ENCODE measurements at places on chromosomes 6 and 20.

DNA sequence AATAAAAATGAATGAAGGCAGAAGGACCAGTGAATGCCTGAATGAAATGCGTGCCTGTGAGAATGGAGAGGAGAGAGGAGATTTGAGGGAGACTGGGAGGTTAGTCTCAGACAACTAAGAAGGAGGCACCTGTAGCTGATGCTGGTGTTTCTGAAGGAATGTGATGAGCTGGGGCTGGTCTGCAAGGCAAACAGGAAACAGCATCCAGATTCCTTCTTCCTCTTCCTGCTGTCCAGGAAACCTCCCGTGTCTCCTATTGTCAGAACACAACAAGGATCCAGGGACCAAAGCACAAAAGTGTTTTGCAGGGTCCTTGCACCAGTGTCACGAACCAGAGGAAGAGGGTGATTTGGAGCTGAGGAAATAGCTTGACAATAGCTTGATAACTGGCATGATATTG is 50.4 kb upstream of the TAB2 start:
- DNase-seq = no peak

GRCh38 chr6:134358320-134358719 is 40.4 kb upstream of the SGK1 start:
- no peak for DNase-seq

DNA sequence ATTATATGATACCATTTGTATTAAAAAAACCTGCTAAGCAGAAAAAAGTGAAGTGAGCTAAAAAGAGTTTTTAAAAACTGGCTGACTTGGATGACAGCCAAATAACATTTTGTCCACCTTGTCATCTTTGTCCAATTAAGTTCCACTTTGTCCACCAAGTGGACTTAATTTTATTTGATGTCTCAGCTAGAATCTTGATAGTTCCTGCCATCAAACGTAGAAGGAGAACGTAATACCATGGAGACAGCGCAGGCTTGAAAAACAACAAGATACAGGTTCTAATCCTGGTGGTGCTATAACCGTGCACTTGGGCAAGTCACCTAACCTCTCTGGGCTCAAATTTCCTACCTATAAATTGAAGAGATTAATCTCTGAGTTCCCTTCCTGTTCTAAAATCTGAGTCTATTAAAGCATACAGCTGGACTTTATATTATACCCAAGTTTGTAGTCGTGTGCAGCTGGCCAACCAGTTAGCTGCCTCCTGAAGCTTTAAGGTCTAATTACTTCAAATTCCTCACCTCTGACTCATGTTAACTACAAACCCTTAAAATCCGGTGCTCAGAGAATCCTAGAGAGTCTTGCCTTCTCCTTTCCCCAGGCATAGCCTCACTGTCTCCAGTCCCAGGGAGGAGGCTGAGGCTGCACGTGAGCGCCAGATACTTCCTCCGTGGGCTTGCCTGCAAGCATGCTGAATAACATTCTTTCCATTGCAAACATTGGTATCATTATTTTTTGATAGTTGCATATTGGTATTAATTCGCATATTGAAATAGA is 16.8 kb downstream of the TMEM244 start:
- DNase-seq = no peak

- no peak for DNase-seq
Measured at GRCh38 chr20:39089029-39089428, 126.9 kb downstream of the DHX35 start.

- DNase-seq = peak; percentile 40
Measured at GRCh38 chr6:135145063-135145800, 35.9 kb upstream of the MYB start.

GRCh38 chr6:20808924-20809323 is 274.7 kb downstream of the CDKAL1 start:
- no peak for DNase-seq

DNA sequence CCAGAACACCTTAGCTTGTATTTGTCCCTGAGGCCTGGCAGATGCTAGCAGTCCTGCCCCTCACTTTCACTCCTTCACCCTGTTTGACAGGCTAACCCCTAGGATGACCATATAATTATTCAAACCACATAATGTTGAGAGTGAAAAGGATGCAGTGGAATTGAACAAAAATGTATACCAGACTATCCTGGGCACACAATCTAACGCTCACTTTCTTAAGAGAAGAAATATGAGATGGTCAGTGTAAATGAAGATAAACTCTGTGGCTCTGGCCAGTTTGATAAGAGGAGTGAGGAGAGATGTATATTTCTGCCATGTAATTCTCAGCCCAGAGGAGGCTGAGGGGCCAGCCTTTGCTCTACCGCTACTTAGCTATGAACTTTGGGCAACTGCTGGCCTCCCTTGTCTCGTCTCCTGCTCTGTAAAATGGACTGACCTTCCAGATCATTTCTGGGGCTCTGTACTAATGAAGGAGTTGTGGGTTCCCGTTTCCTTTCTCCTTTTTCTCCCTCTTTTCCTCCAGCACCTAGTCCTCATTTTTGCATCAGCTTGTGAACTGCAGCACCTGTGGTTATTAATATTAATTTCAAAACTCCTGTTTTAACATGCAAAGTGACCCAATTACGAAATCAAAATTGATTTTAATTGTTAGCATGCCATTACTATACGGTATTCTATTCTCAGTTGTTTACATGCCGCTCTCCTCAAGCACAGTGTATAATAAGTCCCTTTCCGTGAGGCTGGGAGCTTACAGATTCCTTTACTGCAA is 92.5 kb upstream of the IYD start:
- DNase-seq = no peak

DNA sequence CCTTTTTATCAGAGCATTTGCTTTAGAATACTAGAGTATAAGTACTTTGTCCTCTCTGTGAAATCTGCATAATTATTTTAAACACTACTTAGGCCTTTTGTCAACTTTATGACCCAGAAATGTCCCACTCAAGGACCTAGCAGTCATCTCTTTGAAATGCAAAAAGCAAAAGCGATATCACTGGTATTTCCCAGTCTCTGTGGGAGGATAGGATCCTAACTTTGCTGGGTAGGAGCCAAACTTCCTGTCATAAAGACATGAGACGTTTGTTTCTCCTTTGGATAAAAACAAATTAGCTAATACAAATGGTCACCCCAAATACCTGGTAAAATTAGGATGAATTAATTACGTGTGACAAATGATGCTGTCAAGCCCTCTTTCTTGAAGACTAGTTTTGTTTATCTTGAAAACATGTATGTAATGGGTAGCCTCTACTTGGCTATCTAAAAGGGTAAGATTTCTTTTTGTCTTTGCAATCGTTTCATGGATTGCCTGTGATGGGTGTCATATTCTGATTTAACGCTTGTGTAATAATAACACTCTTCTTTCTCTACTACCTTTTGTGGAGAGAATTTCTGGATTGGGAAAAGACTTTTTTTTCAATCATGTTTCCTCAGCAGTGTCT is 36.2 kb downstream of the DCDC2 start:
- DNase-seq = no peak

- DNase-seq = no peak
Measured at GRCh38 chr6:161462148-161462547, 188.3 kb upstream of the AGPAT4 start.

- DNase-seq = no peak
Measured at GRCh38 chr6:7170117-7170732, 62.5 kb downstream of the RREB1 start.

DNA sequence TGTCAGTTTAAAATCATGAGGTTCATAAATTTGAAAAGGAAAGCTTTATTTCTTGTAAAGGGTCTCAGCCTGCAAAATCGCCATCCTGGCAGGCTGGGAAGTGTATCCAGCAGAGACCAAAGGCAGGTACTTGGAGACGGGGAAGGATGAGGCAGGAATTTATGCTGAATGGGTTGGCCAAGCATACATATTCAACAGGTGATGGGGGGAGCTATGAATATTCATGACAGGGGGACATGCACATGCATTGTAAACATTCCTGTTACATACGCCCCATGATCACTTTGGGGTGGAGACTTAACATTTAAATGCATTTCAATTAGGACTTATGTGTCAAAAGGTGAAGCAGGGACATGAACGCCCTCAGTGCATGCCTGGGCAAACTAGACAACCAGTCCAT is 9.8 kb upstream of the SLC22A1 start:
- DNase-seq = no peak

DNA sequence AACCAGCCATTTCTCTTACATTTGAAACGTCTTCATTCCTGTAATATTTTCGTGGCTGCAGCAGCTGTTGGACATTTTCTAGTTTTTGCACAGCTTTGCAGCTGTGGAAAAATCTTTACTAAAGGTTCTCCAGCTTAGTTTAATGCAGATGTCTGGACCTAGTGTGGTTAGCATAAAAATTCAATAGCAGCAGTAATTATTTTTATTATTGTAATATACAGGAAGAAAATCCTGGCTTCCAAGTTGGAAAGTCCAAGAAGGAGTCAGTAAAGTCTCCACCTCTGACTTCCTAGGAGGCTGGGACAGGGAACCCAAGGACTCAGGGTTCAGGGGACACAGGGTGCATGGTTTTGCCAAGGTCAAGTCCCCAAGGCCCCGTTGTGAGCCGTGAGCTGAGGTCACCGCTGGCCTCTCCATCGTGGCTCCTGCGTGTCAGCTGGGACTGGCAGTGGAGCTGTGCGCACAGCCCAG is 230.6 kb downstream of the FNDC1 start:
- no peak for DNase-seq

DNA sequence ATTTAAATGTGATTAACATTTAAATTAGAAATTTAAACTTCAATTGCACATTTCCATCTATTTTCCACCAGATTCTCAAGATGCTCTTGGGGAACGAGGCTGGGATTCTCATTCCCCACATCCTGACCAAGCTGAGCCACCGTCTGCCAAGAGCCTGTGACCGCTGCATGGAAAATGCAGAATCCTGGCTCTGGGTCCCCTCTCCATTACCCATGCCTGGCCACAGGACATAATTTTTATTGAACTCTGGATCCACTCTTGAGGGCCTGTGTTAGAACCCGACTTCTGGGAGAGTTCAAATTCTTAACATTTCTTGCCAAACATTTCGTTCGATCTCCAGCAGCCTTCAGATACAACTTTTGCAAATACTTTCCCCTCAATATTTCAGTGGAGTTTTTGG is 201.6 kb upstream of the SNX9 start:
- DNase-seq = no peak

DNA sequence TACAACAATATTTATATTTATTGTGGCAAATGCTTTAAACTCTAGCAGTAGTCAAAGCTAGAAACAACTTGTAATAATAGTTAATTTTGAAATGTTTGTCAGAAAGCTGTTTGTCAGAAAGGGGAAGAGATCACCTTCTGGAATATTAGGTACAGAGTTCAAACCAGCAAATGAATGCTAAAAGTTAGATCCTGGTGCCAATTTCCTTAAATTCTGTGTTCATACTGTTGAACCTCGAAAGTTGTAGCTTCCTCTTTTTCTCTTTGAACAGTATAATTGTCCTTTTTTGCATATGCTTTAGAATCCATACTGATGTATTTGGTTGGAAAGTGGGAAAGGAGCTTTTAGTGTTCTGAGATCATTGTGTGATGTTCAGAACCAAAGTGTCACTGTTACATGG is 22.4 kb downstream of the ITCH start:
- DNase-seq = no peak

GRCh38 chr6:43789447-43789846 is 19.4 kb downstream of the VEGFA start:
- no peak for DNase-seq

DNA sequence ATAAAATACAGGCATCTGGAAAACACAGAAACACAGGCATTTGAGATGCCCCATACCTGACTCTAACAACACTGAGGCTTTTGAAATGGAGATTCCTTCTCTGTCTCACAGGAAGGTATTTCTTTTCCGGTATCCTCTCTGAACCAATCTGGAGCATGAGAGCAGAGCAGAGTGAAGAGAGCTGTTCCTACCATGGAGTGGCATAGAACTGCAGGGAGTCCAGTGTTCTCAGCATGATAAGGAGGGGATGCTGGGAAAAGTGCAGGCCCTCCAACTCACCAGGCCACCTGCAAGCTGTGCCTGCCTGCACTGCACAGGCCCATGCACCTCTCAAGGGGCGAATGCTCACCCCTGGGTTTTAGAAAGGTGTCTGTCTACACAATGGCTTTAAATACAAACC is 89.2 kb downstream of the FOXA2 start:
- peak; percentile 35 for DNase-seq

- no peak for DNase-seq
Measured at GRCh38 chr6:157813750-157814455, 9.1 kb upstream of the SNX9 start.

DNA sequence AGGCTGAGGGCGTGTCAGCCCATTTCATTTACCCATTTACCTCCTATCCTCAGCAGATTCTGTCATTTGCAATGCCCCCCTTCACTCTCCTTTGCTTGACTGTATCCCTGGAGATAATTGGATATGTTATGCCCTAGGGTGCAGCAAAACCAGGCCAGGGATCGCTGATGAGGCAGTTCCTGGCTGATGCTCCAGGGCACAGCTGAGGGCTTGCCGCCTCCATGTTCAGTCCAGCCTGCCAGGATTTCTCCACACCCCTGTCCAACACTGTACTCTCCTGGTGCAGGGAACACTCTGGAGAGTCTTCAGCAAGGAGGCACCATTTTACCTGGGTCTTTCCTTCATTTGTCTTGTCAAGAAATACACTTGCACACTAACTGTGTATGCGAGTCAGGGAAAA is 532.1 kb upstream of the CHD6 start:
- DNase-seq = no peak

- no peak for DNase-seq
Measured at GRCh38 chr6:25448965-25449538, 169.9 kb downstream of the CARMIL1 start.

GRCh38 chr6:44059359-44060346 is 67.6 kb downstream of the MRPL14 start:
- no peak for DNase-seq

DNA sequence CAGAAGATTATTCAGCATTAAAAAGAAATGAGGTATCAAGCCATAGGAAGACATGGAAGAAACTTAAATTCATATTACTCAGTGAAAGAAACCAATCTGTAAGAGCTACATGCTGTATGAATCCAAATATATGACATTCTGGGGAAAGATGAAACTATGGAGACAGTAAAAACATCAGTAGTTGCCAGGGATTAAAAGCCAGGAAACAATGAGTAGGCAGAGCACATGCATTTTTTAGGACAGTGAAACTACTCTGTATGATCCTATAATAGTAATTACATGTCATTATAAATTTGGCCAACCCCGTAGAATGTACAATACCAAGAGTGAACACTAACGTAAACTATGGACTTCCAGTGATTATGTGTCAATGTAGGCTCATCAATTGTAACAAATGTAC is 92.8 kb upstream of the RNF217 start:
- DNase-seq = no peak

All from NCI-H146 (cell line).